ENCODE measurements at places on chromosomes 7 and 10. TPM values are rescaled to one million over a fixed set of nuclear protein-coding genes. Genes with fewer than 3 reads are reported as not detected.

GRCh38 chr7:34825221-34825620 lies 167.2 kb downstream of the NPSR1 start:
- H3K27me3 ChIP-seq, result peaks cover 16% of the 10 kb centered on the region
- no peaks in the 10 kb centered on the region for H3K4me1 ChIP-seq
- H3K27ac ChIP-seq, result no peak overlapping the region
- no peaks in the 10 kb centered on the region for H3K36me3 ChIP-seq
- no peak for DNase-seq

Gene IL6
- total RNA-seq, result 21.3 TPM

Gene HOXA9
- 36.4 TPM for total RNA-seq

GRCh38 chr7:139730746-139731612 lies 46.8 kb downstream of the HIPK2 start:
- H3K4me1 ChIP-seq, result peaks cover 86% of the 10 kb centered on the region
- DNase-seq, result no peak
- peaks cover 1% of the 10 kb centered on the region for H3K27me3 ChIP-seq

- H3K4me3 ChIP-seq, result no peak overlapping the region
- peaks cover 16% of the 10 kb centered on the region for H3K36me3 ChIP-seq
- no peak overlapping the region for H3K27ac ChIP-seq
- no peak for DNase-seq
Observed at GRCh38 chr7:16963044-16963443, 81.3 kb upstream of the AGR3 start.
